ENCODE measurements at places on chromosomes 6 and 20.

DNA sequence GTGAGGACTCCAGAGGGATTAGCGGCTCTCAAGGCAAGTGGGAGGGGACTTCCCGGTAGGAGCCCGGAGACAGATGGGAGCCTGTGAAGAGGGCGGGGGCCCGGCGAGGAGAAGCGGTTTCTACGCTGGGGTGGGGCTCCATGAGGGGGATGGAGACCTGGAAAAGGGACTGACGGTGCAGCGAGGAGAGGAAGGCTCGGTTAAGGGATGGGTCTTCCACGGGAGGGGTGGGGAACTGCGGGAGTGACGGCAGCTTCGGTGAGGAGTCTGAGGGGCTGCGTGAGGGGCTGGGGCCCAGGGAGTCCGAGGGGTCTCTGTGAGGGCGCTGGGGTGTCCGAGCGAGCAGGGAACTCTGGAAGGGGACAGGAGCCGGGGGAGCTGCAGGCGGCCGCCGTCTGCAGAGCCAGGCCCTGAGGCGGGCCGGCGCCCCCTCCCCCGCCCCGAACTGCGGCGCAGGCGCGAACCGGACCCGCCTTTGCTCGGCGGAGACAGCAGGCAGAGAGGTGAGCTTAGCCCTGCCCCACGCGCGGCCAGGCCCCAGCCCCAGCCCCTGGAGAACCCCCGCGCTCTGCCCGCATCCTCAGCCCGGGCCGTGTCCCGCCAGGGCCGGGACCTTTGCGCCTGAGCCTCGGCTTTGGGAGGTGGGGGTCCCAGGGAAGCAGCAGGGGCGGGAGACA is at the start of gene NRSN2:
Gene NRSN2 (plus strand): TSS at position 472 of the 677 bp plus-strand sequence. CDS start 2,533 bp downstream, outside the sequence.
- DNase-seq: no peak

GRCh38 chr6:113907102-113907815 is 50.1 kb downstream of the MARCKS start:
- DNase-seq: no peak

DNA sequence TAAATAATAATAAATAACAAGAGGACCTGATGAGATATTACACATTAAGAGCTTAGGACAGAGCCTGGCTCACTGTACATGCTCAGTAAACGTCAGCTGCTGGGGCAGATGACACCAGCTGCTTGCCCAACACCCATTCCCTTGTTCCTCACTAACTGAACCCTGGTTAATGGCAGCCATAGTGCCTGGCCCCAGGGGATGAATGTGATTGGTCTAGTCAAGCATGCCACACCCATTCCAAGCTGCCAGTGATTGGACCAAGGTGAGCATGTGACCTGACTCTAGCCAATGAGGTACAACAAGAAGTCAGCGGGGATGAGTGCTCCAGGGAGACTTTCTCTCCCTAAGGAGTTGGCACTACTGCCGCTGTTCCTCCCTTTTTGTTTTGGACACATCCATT is 85.1 kb upstream of the PTPN1 start:
- no peak for DNase-seq

DNA sequence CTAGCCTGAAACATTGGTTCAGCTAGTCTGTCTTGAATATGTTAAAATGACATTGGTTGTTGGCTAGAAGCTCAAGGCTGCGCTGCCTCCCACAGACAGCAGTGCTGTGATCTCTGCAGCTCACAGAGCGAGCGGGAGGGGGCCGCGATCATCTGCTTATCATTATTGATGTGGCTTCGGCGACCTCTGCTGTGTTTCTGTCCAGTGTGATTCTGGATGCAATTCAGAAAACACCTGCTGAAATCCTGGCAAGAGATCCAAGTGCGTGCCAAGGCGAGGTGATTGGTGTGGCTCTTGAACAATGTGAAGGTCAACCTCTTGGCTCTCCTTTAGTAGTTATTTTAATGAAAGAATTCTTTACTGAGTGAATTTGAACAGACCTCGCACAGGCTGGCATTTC is 142.3 kb upstream of the SASH1 start:
- no peak for DNase-seq

GRCh38 chr6:36914227-36914794 is 28.6 kb downstream of the C6orf89 start:
- no peak for DNase-seq

DNA sequence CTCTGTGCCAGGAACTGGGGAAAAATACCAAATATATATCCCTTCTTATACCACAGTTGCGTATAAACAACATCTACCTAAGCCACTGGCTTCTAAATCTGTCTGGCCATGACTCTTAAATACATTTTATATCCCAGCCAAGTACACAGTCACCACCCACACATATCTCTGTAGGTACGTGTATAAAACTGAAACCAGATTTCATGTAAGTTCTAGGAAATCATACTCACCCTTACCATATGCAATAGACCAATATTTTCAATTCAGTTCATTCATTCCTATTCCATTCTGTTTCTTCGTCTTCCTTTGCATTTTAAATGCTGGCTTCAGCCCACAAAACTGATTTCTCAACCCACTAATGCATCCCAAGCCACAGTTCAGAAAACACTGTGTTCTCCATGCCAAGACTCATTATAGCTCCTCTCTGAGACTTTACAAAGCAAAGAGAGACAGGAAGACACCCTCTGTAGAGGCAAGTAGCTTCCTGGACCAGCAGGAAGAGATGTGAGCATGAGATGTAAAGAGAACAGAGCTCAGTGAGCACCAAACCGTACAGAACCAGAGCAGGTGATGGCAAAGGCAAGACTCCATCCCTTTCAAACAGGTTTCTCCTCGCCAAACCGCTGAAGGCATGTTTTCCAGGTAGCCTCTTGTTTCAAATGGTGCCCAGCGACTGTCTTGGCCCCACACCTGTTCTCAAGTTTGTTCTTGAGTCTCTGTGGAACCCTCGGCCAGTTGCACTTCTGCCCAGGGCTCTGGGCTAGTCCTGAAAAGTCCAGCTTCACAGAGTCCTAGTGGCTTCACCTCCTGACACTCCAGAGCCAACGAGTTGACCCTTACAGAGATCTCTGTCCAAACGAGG is 18.7 kb downstream of the FAM50B start:
- no peak for DNase-seq

GRCh38 chr20:8362457-8362856 is 230.4 kb downstream of the PLCB1 start:
- no peak for DNase-seq

GRCh38 chr6:29631209-29631810 is 1.7 kb downstream of the GABBR1 start:
- DNase-seq: no peak

DNA sequence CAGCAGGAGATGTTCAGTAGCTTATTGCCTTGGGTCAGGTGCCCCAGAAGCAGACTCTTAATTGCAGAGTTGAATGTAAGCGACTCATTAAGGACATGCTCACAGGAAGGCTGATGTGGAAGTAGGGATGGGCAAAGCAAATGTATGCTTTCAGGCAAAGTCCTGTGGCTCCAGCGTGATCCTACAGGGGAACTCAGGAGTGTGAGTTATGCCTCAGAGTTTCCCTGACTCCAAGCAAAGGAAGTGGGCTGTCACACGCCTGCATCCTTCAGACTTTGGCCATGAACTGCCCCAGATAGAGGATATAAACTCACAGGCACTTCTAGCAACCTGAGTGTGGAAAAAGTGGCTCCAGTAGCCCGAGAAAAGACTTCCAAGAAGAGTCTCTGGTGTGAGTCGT is 64.9 kb upstream of the ZNF133 start:
- DNase-seq: no peak

DNA sequence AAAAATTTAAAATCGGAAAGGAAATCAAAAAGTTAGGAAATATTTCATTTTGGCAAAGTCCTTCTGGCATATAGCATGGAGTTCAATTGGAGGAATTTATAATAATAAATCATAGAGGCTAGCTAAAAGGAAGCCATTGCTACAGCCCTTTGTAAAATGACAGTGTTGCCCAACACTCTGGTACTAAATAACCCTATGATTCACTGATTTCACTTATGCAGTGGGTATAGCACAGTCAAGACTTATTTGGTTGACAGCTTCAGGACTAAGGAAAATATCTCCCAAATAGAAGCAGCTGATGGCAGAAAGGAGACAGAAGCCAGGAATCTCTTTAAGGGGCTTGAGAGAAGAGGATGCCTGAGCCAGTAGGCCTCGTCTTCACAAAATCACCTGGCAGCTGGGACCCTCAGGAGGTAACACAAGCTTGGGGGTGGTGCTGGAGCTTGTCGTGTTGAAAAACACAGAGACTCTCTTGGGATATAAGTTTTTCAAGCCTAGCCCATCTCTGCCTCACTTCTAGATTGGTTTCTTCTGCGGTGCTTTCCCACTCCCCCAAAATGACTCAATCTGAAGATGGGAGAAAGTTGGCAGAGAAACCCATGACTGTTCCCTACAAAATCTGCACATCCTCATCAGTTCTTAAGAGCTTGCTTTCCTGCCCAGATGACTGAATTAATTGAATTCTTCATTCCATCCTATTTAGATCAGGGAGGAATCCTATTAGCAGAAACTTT is 38.4 kb upstream of the EYA4 start:
- no peak for DNase-seq
